T-cell (primary cell): ENCODE measurements at places on chromosomes 3 and 15.

DNA sequence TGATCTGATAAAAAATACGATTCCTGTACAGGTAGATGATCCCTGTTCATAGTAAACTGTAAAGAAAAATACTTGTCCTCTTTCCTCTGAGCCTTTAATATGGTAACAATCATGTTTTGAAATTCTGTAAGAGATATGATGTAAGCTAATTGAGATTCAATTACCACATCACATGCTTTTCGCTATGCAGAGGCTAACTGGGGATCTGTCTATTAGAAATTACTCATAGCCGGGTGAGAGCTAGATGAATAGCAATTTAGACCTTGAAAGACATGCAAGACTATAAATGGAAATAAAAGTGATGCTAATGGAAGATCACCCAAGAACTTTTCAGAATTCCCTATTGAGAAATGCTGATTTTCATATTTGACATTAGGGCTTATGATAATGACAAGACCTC lies 579.9 kb upstream of the ZNF717 start:
- no peak for DNase-seq

DNA sequence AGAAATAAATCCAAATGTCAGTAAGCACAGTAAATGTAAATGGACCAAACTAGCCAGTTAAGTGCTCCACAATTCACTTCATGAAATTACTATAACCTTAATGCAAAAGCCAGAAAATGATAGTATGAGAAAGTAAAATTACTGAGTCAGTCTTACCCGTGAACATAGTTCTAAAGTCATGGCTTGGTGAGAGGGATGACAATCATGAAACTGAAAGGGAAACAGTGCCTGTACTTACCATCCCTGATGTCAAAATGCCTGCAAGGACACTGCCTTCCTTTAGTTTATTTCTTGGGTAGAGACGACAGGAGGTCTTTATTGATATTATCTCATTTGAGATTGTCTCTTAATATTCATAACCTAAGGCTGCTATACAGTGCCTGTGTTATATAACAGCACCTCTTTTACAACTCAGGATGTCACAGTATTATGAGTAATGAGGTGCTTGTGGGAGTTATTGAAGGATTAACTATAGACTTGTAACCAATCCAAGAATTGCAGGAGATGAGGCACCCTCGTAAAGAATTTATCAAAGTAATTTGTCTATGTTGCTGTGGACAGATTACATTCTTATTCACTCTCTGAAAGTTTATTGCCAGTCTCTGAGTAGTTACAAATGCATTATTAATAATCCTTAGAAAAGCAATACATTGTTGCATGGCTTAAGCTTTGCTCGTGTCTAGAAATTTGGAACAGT lies 142.9 kb upstream of the BFSP2 start:
- no peak for DNase-seq

GRCh38 chr3:180612364-180612763 lies 10.4 kb downstream of the TTC14 start:
- no peak for DNase-seq

DNA sequence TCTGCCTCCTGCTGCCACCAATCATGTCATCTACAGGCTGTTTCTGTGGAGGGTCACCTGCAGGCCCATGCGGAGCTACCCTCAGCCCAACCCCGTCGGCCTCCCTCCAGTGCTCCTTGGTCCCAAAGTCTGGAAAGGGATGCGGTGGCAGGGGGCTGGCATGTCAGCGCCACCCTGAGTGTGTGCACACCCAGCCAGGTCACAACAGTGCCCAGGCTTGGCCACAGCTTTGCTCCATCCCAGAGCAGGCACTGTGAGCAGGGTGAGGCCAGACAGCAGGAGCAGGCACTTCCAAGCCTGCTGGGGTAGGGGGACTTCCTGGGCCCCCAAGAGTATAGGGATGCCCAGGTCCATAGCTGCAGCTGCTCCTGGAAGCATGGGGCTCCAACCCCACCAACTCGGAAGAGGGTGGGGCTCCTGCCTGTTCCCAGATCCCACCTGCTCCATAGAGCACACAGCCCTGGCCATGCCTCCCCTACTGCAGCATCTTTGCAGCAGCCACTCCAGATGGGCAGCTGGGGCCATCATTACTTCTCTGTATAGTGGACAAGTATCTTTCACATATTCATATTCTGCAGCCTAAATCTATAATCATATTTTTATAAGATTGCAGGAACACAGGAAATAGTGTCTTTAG lies 109.3 kb downstream of the CBLB start:
- DNase-seq, result no peak

GRCh38 chr3:160200353-160200752 lies 24.9 kb upstream of the C3orf80 start:
- DNase-seq, result no peak

- no peak for DNase-seq
These were observed 31.1 kb downstream of the DGKG start for GRCh38 chr3:186330772-186331460.

GRCh38 chr3:57077630-57078343 lies 17.3 kb downstream of the SPATA12 start:
- no peak for DNase-seq

- DNase-seq, result no peak
These were observed 153.7 kb upstream of the GAP43 start for GRCh38 chr3:115469649-115470048.

GRCh38 chr3:62653796-62654195 lies 221.4 kb downstream of the CADPS start:
- no peak for DNase-seq

DNA sequence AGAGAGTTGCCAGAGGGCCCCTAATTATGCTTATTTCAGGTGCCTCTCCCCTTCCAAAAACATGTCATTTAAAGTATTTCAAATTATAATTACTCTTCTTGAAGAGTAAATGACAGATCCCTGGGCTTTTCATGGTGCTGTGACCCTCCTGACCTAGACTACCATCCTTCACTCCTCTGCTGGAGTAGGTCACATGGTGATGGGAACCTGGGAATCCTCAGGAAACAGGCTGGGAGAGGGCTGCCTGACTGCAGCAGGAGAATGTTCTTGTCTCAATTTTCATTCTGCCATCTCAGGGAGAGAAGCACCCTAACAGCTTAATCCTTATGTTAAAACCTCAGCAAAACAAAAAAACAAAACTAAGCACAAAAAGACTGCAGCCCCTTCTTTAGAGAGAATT lies 24.6 kb downstream of the PGBD4 start:
- no peak for DNase-seq

- DNase-seq, result no peak
These were observed 1.3 kb downstream of the ATP13A3 start for GRCh38 chr3:194485468-194485880.

DNA sequence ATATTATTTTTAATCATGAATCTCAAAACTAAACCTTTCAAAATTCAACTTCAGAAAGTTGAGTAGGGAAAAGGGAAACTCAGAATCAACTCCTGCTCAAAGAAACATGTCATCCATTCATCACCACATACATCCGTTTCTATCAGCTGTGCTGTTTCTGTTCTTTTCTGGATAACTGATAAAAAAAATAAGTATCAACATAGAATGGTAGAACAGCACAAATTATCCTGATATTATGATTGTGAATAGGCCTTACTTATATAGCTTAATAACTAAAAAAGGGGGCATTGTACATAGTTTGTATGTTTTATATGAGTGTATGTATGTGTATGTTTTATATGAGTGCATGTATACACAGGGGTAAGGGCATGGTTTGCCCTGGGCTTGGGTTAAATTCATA lies 3.1 kb downstream of the TM4SF1 start:
- DNase-seq, result no peak

GRCh38 chr15:93118904-93119303 lies 29.9 kb upstream of the RGMA start:
- no peak for DNase-seq

GRCh38 chr3:113607219-113607596 lies 74.9 kb downstream of the SIDT1 start:
- DNase-seq, result no peak

DNA sequence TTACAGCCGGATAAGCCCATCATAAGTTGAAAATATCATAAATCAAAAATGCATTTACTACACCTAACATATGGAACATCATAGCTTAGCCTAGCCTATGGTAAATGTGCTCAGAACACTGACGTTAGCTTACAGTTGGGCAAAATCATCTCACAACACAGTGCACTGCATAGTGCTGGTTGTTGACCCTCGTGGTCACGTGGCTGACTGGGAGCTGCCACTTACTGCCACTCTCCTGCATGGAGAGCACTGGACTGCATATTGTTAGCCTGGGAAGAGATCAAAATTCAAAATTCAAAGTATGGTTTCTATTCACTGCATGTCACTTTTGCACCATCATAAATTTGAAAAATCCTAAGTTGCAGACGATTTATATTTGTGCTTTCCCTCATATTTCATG lies 94.0 kb upstream of the CACNA2D3 start:
- DNase-seq, result no peak

- no peak for DNase-seq
These were observed 23.2 kb downstream of the GPR15 start for GRCh38 chr3:98555025-98555379.

- no peak for DNase-seq
These were observed 68.4 kb downstream of the SLC12A8 start for GRCh38 chr3:125143982-125144652.
